Stimulated activated CD4-positive, alpha-beta T cell treated with anti-CD3 and anti-CD28 coated beads, Interleukin-4, amount 100 ng/mL, for 1 hour (primary cell): ENCODE measurements at places on chromosomes 12 and 14.

DNA sequence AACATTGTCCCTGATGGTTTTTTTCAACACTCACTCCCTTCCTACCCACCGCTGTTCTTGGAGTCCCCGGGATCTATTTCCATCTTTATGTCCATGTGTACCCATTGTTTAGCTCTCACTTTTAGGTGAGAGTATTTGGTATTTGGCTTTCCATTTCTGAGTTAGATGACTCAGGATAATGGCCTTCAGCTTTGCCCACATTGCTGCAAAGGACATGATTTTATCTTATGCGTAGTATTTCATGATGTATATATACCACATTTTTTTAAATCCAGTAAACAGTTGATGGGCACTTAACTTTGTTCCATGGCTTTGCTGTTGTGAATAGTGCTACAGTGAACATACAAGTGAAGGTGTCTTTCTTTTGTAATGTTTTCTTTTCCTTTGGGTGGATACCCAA is 123.5 kb upstream of the KITLG start:
- DNase-seq = no peak

DNA sequence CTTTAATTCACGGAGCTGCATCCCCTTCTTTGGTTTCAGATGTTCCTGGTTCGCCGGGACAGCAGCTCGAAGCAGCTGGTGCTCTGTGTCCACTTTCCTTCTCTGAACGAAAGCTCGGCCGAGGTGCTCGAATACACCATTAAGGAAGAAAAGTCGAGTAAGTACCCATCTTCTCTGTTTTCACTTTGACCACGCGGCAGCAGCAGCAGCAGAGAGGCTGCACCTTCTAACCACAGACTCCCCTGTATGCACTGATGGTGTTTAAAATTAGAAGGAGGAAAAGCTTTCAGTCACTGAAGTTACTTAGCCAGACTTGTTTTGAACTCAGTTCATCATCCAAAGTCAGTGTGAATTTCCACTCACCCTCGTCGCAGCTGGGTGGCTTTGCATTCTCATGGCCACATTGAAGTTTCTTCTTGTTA is 63.8 kb downstream of the RIN3 start:
- no peak for DNase-seq

DNA sequence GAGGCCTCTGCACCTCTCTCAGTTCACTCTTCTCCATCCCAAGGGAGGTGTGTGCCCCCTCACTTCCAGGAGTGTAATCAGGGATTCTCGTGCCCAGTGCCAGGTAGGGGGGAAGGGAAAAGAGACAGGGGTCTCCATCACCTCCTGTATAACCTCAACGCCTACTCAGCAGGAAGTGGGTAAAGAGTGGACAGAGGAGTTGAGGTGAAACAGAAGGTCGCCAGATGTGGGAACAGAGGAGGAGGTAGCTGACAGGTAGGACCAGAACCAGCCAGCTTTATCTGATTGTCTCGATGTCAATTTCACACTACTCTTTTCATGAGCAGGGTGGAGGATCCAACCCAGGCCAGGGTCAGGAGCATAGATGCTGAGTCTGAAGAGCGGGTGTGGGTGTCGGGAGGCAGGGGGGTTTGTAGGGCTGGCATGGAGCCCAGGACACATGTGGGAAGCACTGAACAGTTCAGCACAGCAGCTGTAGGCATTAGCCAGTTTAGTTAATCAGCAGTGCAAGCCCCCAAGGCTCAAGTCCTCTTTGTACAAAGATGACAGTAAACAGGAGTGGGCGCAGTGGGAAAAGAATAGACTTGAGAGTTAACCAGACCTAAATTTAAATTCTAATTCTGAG is 213.5 kb downstream of the PELI2 start:
- DNase-seq = no peak

- DNase-seq = no peak
Observed at GRCh38 chr12:130990034-130990433, 36.3 kb downstream of the ADGRD1 start.

DNA sequence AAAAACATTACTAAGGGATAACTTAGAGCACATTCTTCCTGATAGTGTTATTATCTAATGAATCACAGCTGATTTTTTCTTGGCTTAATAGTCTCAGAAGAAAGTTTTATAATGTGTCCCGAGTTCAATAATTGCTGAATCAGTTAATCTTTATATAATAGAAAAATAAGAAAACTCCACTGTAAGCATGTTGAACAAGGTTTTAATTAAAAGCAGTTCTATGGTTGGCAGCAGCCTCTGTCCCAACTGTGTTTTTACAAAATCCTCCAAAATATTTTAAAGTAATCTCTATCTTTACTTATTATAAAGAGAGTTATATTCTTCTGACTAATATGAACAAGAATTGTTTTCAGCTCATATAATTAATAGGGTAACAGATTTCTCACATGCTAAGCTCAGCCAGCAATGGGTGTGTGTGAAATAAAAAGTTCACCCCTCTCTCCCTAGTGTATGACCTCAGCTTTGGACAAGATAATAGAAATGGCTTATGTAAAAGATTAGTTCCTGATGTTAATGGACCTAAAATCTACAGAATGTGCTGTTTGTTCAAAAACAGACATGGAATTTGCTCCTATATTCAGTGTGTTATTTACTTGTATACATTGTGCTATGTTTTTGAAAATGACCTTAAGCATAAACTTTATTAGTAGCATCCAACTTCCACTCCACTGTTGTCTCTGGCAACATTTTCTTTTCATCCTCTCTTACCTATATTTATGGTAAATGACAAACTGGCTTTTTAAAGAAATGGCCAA is 67.1 kb upstream of the DCN start:
- no peak for DNase-seq

GRCh38 chr14:61188196-61188595 is 92.9 kb downstream of the TMEM30B start:
- no peak for DNase-seq

DNA sequence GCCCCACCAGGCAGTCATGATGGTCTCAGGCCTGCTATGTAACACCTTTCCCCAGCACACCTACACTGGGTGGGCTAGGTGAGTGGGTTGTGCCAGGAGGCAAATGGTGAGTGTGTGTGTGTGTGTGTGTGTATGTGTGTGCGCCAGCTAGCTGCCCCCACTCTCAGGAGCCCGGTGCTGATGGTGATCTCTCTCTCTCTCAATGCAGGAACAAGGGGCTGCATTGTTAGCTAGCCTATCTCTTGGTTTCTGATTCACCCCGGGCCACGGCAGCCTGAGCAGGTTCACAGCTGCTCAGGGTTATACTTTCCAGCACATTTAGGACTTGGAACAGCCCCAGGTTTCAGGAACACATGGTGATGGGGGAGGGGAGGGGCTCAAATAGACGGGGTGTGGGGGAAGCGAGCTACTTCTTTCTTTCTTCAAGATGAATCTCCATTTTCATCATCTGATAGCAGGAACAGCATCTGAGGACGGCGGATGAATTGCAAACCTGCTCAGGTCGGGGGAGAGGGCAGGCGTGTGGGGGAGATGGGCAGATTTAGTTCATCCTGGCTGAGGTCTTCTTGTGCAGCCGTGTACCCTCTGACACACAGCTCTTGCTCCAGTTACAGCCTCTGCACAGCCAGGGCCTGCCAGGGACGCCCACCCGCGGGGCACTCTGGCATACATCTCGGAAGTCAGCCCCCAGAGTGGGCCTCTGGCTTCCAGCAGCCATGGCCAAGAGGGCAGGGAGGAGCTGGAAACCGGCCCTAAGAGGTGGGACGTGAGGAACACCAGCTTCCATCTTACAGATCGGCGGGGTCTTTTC is 137.6 kb downstream of the ZFP36L1 start:
- no peak for DNase-seq

DNA sequence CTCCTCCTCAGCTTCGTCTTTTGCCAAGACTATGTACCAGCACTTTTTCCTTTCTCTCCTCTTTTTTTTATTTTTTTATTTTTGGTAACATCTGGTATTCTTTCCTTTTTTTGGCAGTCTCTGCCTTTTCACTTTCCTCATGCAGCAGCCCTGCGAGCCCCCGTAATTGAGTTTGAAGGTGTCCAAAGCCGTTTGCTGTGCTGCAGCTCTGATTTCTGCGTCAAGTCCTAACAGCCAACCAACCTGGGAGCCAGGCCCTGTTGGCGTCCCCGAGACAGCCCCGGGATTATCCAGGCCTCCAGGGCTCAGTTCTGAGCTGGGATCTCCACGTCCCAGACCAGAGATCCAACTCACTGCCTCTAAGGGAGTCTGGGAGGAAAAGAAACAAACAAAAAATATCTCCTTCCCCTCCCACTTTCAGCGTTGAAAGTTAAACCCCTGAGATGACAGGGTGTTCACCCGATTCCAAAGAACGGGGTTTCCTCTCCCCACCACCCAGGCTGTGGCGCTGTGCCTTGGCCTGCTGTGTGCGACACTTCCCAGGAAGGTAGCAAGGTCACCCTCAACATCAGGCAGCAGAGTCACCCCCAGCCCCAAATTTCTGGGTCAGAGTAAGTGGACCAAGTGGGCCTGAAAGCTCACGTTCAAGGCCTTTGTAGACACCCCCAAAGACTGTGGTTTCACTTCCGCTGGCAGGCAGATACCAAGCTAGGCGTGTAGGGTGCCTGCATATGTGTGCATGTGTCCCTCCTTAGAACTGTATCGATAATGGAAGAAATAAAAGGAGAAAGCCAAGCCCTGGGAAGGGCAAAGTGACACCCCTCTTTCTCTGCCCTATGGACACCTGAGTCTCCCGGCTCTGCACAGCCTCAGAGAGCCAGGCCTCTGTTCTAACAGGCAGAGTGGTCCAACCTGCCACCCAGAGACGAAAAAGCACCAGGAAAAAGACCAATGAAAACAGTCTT is 11.1 kb downstream of the BCL11B start:
- peak; percentile 38 for DNase-seq

DNA sequence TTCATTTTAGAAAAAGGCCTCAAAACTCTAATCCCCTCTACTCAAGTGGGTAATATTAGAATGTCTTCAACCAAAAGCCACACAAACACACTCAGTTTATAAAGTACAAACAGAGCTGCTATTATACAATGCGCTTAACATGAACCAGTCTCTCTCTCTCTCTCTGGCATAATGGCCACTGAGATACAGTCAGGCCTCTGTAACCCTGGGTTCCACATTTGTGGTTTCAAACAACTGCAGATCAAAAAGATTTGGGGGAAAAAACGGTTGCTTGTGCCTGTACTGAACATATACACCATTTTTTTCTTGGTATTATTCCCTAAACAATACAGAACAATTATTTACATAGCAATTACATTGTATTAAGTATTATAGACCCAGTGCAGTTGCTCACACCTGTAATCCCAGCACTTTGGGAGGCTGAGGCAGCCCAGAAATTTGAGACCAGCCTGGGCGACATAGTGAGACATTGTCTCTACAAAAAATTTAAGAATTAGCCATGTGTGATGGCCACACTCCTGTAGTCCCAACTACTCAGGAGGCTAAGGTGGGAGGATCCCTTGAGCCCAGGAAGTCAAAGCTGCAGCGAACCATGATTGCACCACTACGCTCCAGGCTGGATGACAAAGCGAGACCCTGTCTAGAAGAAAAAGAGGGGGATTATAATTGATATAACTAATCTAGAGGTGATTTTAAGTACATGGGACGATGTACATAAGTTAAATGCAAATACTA is 5.6 kb downstream of the SLC11A2 start:
- DNase-seq = no peak

- no peak for DNase-seq
Observed at GRCh38 chr14:92597906-92598905, 84.6 kb downstream of the RIN3 start.

GRCh38 chr12:14207905-14208551 is 157.5 kb upstream of the ATF7IP start:
- no peak for DNase-seq

GRCh38 chr12:66107451-66107915 is 23.1 kb downstream of the LLPH start:
- DNase-seq = no peak

GRCh38 chr14:50319721-50320120 is 7.6 kb downstream of the DMAC2L start:
- no peak for DNase-seq

- DNase-seq = peak; percentile 32
Observed at GRCh38 chr14:102949062-102949800, 26.8 kb downstream of the AMN start.

DNA sequence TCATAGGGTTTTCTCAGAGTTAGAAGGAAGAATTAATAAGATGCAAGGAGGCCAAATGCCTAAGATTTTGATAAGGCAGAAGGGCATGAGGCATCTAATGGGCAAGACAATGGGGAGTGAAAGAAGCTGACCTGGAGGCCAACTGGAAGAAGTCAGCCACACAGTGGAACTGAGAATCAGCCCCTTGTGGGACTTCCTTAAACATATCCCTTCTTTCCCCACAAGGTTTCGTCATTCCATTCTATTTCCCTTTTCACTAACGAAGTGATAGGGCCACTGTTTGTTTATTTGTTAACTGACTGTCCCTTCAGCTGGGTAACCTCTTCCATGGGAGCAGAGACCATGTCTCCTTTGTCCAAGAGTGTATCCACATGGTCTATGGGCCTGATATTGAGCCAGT is 86.2 kb downstream of the HELB start:
- no peak for DNase-seq

GRCh38 chr12:24846689-24847088 is 102.2 kb downstream of the BCAT1 start:
- no peak for DNase-seq

DNA sequence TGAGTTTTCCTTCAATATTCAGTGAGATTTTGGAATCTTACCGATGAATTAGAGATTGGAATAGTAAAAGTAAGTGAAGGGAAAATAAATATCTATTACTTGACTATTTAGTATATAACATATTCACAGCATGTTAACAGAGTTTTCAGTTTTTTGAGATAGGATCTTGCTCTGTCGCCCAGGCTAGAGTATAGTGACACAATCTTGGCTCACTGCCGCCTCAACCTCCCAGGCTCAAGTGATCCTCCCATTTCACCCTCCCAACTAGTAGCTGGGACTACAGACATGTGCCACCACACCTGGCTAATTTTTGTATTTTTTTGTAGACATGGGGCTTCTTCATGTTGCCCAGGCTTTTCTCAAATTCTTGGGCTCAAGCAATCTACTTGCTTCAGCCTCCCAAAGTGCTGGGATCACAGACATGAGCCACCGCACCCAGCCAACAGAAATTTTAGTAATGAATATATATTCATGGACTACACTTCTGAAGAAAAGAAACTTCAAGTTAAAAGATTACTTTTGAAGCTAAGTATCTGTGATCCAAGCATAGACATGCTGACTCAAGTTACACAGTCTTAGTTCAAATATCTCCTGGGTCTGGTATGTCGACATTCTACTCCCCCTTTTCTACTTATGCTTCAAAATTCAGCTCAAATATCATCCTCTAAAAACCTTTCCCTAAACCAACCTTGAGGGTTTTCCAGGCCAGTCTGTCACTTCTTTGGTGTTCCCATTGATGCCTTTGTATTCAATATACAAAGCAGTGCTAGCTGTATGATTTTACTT is 13.8 kb downstream of the UBE2N start:
- DNase-seq = no peak

DNA sequence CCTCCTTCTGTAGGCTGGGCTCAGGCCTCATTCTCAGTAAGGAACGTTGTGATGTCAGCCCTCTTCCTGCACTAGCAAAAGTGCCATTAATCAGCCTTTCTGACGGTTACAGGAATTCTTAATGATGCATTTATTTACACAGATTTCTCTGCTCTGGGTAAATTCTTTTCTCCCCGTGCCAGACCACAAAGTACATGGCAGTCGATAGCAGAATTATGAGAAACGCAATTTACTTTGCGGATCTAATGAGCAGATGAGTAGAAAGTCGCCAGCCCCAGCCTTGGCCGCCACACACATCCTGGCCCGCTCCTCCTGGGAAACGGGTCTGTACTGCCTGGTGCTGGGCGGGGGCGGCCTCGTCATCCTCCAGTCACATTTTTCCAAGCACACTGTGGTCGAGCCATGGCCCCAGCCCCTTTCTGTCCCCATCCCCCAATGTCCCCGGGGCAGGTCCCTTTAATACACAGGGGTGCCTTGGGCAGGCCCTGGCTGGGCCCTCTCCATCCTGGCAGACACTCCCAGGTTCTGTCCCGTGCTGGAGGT is 25.9 kb downstream of the NOC4L start:
- no peak for DNase-seq

- no peak for DNase-seq
Observed at GRCh38 chr14:103418481-103418818, 33.2 kb downstream of the MARK3 start.
